SK-N-MC (cell line): ENCODE measurements at places on chromosomes 2 and 18.
A peak's percentile ranks its signal among the peaks of the same experiment; 100 is the strongest.

DNA sequence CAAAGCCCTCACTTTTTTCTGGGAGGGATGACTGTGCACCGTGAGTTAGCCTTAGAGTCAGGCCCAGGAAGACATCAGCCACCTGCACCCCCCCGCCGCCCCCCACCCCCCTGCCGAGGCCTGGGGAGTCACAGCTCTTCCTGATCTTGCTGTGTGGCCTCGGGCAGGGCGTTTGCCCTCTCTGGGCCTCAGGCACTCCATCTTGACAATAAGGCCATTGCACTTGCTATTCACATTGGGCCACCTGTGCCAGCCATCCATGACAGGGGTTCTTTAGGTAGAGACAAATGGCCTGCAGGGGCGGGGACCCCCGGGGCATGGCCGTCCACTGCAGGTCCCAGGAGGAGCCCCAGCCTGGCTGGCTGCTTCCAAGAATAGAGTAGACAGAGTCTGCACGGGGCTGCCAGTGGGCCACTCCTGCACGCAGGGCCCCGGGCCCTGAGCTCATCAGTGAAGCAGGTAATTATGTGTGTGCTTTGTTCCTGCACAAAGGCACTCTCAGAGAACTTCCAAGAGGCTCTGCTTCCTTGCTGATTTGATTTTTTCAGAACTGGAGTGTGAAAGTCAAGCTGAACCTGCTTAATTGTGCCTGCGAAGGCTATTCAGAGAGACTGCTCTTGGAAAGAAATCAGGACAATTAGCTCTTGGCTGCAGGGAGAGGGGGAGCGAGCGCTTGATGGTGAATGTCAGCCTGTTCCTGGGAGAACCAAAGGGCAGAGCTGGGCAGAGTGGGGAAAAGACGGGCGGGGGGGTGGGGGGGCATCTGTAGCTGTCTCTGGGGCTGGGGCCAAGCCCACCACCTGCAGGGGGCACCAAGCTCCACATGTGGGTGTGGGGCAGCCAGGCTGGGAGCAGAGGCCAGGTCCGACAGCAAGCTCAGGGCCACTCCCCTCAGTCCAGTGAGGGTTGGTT is 40.3 kb downstream of the RRM2 start:
- DNase-seq, result no peak

DNA sequence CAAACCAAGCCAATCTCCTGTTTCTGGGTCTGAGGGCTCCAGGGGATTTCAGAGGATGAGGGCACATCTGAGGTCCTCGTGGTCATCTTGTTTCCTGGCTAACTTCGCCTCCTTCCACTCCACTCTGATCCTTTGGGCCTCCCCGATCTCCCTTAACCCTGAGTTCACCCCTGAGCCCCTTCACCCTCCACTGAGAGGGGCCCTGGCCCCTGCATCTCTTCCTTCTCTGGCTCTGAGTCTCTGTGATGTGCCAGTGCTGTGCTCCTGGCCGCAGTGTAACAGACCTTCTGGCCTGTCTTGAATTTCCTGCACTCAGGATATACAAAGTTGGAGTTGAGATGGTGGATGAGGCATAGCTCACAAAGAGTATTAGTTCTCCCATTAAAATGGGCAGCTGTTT is 84.7 kb upstream of the BOD1L2 start:
- DNase-seq, result no peak

GRCh38 chr2:231677632-231678104 is 30.7 kb upstream of the PTMA start:
- peak; percentile 60 for DNase-seq

DNA sequence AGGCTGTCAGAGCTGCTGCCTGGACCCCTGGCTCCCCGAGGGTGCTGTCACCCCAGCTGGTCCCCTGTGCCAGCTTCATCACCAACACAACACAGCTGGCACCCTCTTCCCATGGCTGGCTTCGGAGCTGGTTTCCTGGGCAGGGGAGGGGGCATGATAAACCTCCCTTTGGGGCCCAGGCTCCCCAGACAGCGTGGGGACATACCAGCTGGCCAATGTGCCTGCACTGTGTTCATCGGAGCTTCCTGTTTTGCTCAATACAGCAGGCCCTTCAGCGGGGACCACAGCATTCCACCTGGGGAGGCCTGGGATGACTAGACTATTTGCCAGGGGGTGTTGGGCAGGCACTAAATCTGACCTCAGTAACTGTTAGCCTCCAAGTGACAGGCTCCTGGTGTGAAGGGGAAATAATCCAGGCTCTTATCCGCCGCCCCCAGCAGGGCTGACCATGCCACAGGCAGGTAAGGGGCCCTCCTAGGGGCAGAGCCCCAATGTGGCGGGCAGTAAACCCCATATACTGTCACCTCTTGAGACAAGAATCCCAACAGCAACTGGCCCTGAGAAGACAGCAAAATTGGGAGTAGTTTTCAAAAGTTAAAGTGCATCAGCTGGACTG is 44.6 kb downstream of the EMX1 start:
- DNase-seq, result no peak

DNA sequence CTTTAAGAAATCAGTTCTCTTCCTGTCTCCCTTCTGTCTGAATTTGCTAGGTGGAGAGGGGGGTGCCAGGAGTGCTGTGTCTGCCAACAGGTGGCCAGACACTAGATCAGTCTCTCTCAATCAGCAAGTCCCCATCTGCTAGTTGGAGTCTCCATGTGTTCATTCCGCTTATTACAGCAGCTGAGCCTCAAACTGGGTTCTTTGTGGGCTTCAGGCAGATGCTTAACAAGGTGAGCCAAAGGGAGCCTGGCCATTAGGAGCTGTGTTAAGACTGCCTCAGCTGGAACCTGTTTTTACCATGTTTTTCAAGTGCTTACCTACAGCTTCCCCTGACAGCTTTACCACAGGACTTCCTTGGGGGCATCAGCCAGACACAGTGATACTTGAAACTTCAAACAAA is 401.9 kb downstream of the LRP1B start:
- DNase-seq, result no peak

DNA sequence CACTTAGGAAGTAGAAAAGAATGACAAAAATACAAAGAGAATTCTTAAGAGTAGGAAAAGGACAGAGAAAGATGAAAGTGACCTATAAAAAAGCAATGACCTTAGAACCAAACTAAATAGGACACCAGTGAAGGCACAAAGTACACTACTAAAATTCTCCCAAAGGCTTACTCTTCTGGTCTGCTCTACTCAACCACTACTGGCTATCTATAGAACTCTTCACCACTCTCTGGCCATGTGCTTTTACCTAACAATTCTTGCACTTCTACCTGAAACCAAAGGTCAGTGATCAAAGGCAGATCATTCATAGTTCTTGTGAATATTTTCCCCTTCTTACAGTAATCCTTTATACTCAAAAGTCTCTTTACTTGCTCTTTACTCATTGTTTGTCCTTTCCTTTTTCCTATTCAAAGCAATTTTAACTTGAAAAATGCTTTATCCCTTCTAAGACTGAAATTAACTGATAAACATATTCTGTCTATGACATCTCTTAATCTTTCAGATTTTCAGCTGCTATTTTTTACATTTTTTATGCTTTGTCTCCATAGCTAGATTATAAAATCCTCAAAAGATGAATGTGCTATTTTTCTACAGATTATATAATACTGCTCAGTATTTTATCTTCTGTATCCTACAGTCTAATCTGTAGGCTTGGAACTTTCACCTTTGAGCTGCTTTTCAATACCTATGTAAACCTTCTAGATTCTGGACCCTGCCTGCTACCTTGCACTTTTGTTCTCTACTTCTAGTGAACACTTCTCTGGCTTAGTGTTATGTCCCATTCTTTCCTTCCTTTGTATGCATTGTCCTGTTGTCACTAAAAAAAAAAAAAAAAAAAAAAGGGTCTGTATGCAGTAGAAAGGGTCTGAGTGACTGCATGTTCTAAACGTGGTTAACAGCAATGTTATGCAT is 64.6 kb downstream of the NCKAP1 start:
- no peak for DNase-seq

GRCh38 chr2:45404807-45405297 is 206.2 kb downstream of the SRBD1 start:
- DNase-seq, result no peak

- no peak for DNase-seq
These were observed 5.2 kb downstream of the ARHGAP25 start for GRCh38 chr2:68739595-68740399.

DNA sequence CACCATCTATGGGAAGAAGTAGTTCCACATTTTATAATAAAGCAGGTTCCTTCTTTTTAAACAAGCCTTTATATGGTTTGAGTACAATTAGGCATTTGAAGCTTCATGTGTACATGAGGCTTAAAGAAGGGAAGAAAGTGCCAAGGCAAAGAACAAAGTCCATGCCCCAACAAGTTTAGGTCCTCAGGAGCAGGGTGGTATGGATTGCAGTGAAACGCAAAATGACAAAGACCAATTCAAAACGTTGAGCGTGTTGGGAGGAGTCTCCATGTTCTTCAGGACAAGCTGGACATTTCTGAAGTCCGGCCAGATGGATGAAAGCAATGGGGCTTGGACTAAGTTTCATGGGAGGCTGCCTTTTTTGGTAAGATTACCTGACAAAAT is 78.8 kb upstream of the FZD5 start:
- no peak for DNase-seq

GRCh38 chr2:9703701-9704221 is 73.0 kb upstream of the YWHAQ start:
- no peak for DNase-seq

DNA sequence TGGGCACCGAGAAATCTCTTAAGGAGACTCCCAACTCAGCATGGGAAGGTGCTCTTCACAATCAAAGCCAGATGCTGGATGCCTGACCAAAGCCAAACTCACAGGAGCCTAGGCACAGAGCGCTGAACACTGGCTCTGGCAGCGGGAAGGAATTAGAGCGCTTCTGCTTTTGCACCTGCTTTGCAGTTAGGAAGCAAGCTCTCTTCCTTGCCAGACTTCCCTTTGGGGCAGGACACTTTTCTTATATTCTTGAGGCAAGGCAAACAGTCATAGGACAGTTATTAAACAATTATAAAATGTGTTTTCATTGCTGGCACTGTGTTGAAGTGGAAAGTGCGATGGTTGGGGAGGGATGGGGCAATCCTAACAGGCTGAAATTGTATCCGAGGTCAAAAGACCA is 79.6 kb upstream of the DNMT3A start:
- DNase-seq, result no peak

DNA sequence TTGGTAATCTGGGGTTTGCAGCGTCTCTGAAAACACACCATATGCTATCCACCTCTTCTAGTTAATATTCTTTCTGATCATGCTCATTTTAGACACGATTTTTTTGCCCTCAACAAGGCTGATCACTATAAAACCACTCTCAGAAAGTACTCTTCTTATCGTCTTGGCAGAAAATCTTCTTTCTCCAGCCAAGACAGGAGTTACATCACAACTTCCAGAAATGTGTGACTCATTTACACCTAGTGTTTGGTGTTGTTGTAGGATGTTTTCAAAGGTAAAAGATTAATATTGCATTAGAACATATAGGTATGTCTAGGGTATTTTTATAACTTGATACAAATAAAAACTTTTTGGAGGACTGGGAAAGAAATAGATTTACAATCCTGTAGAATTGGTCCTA is 138.5 kb upstream of the NETO1 start:
- no peak for DNase-seq
